Activated CD8-positive, alpha-beta memory T cell treated with anti-CD3 and anti-CD28 coated beads for 24 hours (primary cell): ENCODE measurements at places on chromosomes 2 and 18.
A peak's percentile ranks its signal among the peaks of the same experiment; 100 is the strongest.

DNA sequence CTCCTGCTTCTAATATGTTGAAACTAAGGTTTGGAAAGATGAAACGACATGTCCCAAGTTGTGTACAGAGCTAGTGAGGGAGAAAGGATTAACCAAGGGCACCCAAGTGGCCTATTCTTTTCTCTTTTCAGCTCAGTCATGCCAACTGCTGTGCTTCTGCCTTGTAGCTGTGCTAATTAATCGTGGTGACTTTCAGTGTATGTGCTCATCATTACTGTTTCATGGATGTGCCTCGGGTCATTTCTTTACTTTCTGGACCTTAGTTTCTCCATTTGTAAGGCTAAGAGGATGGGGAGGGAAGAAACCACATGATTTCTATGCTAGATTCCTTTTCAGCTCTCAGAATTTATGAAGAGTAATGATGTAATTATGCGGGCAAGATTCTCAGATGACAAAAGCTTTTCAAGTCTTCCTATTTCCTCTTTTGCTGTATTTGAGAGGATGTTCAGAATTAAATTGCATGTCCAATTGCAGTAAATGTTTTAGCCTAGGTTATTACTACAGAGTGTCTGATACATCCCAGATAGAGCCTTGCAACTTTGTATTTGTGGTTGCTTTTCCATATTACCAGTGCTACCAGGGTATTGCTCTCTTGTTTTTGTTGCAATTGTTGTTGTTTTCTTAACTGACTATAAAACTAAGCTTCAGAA lies 621.2 kb downstream of the CNTNAP5 start:
- no peak for DNase-seq

GRCh38 chr2:86016581-86016980 lies 89.1 kb downstream of the POLR1A start:
- DNase-seq = no peak

DNA sequence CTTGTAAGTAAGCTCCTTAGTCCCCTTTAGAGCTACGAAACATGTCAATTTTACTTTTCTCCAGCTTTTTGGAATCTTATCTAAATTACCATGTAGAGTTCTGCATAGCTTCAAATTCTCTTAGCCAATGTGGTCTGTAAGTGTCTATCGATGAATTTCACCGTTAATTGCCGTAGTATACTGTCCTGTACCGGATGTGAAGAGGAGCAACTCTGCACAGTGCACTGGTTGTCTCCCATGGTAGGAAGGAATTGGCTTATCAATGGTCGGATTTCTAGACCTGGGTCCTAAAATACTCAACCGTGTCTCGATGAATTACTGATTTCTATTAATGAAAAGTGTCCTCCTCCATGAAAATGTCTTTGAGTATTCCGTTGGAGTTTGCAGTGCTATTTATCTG lies 1.9 kb downstream of the NOP58 start:
- DNase-seq = no peak

- no peak for DNase-seq
Measured at GRCh38 chr2:198328454-198328853, 524.1 kb downstream of the PLCL1 start.

DNA sequence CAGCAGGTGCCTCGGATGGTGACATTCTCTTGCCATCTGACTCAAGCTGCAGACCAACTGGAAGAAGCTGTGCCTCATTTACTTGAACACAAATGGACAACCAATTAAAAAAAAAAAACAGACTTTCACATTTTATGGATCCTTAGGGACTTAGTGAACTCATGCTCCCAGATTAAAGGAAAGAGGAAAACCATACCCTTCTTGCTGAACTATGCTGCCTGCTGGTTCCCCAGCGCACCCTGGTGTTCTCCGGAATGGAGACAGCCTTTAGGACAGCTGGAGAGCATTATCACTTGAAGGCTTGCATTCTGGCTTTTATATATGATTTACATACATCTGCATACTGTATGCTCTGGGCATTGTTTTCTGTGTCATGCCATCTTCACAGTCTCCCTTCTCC lies 370.7 kb downstream of the SLC4A3 start:
- no peak for DNase-seq

- no peak for DNase-seq
Measured at GRCh38 chr2:28454016-28454930, 41.6 kb upstream of the PLB1 start.

DNA sequence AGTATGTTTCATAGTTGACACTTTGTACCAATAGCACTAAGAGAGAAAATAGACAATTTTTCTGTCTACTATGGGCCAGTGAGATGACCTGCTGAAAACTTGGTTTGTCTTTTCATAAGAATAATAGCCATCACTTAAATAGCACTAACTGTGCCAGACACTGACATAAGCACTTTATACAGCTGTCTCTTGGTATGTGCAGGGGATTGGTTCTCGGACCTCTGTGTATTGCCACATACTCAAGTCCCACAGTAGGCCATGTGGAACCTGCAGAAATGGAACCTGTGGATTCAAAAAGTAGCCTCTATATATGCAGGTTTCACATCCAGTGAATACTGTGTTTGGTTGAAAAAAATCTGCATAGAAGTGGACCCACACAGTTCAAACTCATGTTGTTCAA lies 126.7 kb downstream of the XRCC5 start:
- DNase-seq = peak; percentile 5
